ENCODE measurements at places on chromosomes 3 and 15.

- DNase-seq = no peak
These were observed 60.0 kb downstream of the APBA2 start for GRCh38 chr15:28945626-28946230.

DNA sequence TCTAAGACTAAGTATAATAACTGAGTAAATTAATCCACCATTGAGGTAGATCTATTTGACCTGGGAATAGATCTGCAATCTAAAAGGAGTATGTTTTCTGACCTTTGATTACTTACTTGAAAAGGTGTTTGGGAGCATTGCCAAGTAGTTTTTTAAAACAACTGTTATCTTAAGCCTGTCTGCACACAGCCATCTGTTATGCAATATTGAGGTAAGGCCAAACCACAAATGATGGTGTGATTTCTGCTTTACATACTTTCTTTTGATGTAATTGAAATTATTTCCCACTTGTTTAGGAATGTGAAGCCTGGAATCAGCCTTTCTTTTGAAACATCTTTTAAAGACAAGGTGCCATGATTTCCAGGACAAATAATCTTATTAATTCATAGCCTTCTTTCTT, 274.0 kb downstream of the BBX start:
- no peak for DNase-seq

DNA sequence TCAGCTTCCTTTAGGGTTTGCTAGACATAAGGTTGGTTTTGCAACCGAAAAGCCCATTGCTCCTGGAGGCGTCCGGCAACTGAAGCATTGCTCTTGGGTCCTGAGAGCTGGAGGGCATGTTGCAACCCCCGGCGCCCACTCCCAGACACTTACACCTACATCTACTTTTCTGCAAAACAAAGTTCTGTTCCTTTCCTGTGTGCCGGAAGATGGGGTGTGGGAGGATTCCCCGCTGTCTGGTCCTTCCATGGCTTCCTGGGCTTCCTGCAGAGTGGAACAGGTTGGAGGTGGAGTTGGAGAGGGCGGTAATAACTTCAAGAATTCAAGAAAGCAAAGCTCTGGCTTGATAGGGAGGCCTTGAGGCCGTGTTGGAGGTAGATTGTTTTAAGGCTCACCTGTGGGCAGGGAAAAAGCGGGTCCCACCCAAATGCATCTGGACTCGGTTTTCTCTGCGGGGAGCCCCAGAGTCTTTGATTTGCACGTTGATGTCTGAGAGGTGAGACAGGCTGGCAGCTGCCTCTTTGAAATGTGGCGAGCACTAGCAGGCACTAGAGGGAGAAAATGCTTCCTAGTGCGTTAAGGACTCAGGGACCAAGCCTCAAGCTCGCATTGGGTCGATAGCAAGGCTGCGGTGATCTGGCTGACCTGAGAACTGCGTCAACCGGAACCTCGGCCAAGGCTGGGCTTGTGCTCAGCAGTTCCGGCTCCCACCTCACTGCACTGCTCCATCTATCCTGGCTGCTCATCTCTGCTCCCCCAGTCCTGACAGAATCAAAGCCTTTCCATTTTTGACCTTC, 39.5 kb downstream of the NR2F2 start:
- DNase-seq = no peak

DNA sequence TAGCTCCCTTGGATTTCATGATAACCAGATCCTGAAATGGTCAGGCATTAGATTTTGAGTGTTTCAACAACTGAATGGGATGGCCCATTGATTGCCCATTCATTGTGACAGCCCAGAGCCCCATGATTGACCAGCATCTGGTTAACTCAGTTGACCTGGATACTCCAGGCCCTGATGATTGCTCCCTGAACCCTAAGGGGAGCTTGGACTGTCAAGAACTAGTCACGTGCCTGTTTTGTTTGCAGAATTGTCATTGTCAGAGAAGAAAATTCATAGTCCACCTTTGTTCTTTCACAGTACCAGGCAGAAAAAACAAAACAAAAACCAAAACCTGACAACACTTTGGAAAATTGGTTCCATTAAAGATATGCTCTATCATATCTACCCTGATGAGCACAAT, 241.3 kb upstream of the ONECUT1 start:
- DNase-seq = no peak

DNA sequence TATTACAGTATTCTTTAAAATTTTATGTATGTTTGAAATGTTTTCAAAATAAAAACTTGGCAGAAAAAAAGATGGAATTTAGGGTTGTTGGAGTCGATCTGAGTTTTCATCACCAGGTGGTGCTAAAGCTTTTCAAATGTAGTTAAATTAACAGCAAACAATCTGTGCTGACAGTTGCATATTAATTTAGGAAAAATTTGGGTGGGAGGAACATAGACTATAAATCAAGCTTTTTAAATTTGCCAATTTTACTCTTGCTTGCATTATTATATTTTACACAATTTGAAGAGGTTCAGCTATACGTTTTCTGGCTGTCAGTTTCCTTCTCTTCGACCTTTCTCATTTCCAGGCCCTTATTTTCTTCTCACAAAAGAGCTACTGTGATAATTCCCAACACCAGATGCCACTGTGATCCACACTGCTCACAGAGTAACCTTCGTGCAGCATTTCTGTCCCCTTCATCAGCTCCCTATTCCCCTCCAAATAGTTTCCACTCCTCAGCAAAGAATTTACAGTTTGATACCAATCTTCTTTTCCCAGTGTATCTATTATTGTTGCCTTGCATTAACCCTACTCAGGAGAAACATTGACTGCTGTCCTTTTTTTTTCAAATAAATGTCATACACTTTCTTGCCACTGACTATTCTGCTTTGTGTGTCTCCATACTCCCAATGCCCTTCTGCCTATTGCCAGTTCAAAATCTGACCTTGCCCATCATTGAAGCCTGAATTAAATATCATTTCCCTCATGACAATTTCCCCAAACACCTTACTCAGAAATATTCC, 53.4 kb upstream of the EIF5A2 start:
- DNase-seq = no peak

- DNase-seq = no peak
These were observed 151.1 kb downstream of the DOCK3 start for GRCh38 chr3:50825841-50826240.

DNA sequence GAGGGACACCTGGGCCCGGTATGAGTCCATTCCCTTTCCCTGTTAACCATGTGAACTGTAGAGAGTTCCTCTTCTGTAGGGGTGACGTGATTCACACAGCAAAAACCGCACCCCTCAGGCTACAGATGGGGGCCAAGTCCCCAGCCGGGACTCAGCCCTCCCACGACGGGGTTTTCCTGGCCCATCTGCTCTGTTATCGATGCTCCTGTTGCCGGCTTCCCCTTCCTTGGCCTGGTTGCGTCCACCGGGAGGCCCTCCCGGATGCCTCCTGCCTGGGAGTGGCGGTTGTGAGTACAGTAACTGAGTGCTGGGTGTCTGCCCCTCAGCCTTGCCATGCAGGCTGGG, 817 bp upstream of the PLXNA1 start:
- peak; percentile 70 for DNase-seq

DNA sequence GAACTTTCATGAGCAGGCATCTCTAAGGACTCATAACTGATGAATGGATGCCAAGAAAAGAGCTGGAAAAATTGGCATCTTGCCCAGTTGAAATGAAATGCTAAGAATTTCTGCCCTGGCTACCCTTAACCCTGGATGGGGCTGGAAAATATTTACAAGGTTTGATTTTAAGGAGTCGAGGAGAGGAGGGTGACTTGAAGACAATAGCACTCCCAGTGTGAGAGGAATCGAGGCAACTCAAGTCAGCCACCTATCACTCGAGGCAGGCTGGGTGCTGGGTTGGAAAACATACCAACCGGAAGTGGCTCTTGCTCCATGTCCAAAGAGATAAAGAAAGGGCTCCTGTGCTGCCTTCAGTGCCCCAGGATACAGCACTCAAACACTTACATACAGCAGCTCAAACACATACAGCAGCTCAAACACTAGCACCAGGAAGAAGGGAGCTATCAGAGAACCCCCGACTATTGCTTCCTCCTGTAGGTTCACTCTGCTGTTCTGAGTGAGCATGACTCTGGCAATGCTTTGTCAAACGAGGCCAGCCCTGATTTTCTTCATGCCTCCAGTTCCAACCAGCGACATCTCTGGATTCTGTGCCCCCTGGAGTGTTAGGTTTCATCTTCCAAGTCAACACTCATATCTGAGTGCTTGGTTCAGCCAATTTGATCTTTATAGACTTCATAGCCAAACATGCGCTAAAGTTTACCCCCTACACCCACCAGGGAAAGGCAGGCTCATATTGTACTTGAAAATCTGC, 4.9 kb downstream of the PRICKLE2 start:
- no peak for DNase-seq

DNA sequence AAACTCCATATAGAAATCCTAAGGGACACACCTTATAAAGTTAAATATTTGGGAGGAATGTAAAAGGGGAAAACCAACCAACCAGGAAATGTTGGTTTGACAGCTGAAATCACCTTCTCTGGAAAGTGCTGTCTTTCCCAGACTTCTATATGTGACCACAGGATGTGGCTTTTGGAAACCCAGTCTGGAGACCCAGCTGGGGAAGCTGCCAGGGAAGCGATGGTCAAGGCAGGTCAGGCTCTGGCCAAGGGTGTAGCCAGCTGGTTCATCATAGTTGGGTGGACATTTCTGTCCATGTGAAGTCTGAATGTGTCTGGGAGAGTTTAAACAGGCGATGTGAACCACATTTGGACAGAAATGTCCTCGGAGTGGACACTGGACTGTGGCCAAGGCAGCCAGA, 73.9 kb downstream of the ARNT2 start:
- no peak for DNase-seq

Data from stimulated activated CD4-positive, alpha-beta T cell treated with anti-CD3 and anti-CD28 coated beads, Interleukin-4, amount 100 ng/mL, for 24 hours (primary cell).